ENCODE measurements at places on chromosomes 4 and X.

DNA sequence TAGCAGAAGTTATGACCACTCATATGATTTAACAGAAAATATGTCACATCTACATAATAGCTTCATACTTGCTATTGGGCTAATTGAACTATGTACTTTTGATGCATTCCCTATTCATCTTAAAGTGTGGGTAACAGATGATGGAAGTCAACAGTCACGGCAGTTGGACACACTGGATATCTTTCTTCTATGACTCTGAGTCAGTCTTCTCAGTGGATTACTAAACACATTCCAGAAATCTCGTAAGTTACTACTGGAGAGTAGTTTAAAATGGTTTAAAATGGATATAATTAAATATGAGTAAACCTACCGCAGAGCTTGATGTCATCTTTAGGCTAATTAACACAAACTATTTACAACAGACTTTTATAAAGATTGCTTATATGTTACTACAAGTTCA is 30.1 kb upstream of the CFAP299 start:
- no peak for DNase-seq

- DNase-seq = no peak
These were observed 166.2 kb downstream of the ATP10D start for GRCh38 chr4:47651231-47651630.

DNA sequence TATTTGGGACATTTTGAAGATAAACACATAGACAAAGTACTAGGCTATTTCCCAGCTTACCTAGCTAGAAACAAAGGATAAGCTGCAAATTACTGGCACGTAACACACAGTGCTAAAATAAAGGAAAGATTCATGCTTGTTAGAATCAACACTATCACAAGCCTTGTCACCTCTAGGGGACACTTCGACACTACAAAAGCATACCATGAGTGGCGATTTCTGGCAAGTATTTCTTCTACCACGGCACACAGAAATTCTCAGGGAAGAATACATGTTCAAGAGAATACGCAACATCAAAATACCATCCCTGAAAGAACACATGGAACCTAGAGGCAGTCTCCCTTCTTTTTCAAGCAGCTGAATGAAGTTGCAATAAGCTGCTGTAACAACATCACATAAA is 5.1 kb downstream of the MECP2 start:
- DNase-seq = no peak

DNA sequence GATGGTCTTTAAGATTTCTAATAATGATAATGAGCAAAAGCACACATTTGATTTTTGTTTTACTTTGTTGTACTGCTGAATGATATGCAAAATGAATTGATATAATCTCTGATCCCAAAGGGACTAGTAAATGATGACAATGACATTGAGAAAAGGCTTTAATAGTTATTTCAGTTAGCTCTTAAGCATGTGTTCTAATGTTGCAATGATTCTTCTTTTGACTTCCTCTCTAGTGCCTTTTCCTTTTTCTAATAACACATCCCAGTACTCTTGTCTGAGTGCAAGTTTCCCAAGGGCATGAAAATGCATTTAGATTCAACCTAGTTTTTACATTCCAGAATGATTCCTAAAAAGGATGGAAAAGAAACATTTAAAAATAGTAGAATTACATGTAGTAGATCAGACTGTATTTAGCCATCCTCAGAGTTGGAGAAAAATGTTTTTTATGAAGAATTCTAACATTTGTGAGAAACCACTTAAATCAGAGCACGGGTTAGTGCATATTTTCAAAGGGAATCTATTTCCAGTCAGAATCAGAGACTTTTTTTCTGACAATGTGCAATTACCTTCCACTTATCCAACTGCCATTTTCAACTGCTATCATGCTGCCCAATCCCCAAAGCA is 508.8 kb downstream of the C4orf33 start:
- DNase-seq = no peak

DNA sequence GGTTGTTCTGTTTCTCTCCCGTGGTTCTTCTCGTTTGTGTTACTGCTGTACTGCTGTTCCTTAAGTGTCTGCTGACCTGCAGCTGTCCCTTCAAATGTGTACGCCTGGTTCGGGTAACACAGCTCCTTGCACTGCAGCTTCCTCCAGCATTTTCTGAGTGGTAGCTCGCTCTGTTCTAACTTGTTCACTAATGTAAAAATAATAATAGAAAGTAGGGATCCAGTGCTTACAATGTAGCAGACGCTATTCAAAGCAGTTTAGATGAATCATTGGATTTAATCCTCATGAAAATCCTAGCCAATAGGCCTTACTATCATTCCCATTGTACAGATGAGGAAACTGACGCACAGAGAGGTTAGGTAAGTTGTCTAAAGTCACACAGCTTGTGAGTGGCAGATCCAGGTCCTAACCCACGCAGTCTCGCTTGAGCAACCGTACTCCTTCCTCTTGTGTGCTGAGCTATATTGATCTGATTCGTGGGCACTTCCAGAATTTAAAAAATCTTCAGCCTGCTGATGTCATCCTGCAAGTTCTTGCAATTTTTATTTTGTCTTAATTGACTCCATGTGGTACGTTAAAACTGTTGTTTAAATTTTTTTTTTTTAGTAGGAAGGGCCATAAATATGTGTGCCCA is 448.2 kb upstream of the FAT1 start:
- no peak for DNase-seq

DNA sequence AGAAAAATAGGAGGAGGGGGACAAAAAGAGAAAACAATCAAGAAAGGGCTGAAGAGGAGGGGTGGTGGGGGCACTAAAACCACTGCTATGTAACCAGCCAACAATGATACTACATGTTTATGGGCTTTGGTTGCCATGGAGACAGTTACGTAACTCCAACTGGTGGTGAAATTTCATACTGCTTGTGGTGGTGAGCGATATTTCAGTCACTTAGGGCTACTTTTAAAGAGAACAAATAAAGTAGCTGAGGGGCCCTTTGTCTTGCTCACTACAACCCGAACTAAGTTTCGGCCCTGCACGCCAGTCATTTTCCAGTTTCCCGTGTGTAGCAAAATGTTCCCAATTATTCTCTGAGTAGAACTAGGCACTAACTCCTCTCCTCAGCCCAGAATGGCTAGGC is 275.2 kb upstream of the EDA2R start:
- DNase-seq = no peak

DNA sequence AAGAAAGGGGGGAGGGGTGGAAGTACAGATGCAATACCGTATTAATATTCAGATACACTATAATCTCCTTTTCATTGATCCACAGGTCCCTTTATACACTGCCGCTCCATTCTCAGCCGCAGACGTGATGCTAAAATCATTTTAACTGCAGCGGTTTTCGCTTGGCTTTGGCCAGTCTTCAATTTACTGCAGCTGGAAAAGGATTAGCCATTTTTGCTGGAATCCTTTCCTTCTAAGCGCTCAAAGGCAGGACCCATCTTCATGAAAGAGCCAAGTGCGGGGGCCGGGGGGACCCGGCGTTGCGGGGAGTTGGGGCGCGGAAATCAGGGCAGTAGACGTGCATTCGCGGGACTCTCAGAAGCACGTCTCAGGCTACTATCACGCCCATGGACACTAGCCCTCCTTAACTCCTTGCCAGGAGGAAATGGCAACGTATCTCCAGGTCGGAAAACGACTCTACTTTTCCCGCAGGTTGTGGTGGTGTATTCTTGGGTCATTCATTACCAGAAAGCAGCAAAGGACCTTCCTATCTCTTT is 1.7 kb upstream of the PCDH10 start:
- no peak for DNase-seq

GRCh38 chr4:74018771-74019170 is 19.7 kb downstream of the CXCL3 start:
- DNase-seq = no peak

DNA sequence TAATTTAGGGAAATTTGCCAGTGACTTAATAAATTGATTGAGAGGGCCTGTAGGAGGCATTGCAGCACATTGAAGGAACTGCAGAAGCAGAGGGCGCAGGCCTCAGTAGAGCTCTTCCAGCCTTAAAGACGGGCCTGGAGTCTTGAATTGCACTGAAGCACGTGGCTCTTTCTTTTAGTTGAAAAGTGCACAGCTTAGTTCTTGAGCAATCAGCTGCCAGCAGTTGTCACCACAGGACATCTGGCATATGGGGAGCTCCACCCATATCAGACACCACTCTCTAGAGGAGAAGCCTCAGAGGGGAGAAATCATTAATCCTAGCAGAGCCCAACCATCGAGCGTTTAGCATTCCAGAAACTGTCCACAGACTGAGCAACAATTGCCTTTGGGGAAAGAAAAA is 16.0 kb upstream of the FGF16 start:
- DNase-seq = no peak

DNA sequence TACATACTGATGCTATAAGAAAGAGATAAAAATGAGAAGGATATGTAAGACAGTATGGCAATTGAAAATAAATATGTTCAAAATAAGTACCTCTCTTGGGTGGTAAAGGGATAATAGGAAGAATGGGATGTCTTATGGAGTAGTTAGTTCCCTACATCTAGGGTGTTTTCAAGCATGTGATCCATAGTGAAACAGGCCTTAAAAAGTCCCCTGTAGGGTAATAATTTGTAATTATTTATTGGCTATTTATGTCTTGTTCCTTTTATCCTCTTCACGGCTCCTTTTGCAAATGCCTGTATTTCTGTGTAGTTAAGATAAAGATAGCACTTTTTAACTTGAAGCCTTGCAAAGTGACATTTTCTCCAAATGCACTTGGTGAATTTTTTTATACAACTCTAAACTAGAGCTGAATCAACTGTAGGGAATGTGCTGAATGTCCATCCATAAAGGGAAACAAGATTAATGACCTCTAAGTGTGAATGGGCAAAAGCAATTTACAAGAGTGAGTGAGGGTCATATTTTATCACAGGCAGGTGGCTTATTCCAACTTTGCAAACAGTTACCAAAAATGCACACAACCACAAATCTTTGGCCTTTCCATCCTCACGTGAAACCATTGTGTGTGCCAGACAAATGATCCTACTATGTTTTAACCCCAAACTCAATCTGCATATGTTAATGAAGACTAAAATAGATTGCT is 299.0 kb downstream of the KCNIP4 start:
- no peak for DNase-seq

- DNase-seq = no peak
These were observed 217.5 kb downstream of the BANK1 start for GRCh38 chr4:102007959-102008425.

DNA sequence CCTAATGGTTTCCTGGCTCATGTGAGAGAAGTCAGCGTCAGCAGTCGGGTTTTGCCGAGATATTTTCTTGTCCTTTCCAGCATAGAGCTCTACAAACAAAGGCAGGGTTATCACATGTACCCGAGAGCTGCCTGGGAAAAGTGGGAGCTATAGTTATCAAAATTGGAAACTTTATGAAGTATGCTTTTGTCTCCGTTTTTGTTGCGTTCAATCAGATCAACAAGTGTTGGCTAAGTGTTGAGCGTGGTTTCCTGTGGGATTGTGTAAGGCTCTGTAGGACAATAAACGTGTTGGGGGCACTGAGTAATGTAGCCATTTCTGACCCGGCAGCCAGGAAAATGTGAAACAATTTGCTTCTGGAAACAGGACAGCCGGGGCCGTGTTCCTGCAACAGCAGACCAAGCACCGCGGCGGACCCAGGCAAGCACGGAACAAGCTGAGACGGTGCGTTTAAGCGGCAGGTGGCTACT is at the start of gene BMX:
TSS of gene BMX (plus strand) at position 311 of the 470 bp plus-strand sequence. CDS start 7,547 bp downstream, outside the sequence.
- no peak for DNase-seq

DNA sequence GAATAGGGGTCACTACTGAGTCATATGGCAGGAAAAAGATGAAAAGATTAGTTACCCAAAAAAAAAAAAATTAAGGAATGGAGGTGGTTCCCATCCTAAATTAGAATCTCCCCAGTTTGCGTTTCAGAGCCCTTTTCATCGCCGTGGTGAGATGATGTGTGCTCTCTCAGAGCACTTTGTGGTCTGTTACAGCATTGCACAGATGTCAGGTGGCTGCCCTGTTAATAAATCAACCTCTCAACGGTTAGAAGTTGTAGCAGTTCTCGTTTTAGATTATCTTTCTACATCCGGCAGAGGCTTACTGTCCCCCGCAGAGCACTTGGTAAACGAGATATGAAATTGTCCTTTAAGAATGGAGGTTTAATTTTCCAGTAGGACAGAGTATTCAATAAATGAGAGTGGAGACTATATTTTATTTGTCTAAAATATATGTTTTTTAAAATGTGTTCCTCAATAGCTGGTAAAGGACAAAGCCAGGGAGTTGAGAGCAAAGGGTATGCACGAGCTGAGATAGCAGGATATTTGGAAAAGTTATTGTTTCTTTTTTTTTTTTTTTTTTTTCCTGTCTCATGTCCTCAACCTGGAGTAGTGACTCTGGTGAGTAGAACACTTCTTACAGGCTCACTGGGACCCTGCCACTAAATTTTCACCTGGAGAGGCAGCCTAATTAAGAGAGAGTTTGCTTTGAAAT is 26.9 kb downstream of the AFF1 start:
- DNase-seq = no peak
